ENCODE measurements at places on chromosomes 7 and 10.

GRCh38 chr7:133293384-133294160 is 40.7 kb downstream of the EXOC4 start:
- no peak for DNase-seq

DNA sequence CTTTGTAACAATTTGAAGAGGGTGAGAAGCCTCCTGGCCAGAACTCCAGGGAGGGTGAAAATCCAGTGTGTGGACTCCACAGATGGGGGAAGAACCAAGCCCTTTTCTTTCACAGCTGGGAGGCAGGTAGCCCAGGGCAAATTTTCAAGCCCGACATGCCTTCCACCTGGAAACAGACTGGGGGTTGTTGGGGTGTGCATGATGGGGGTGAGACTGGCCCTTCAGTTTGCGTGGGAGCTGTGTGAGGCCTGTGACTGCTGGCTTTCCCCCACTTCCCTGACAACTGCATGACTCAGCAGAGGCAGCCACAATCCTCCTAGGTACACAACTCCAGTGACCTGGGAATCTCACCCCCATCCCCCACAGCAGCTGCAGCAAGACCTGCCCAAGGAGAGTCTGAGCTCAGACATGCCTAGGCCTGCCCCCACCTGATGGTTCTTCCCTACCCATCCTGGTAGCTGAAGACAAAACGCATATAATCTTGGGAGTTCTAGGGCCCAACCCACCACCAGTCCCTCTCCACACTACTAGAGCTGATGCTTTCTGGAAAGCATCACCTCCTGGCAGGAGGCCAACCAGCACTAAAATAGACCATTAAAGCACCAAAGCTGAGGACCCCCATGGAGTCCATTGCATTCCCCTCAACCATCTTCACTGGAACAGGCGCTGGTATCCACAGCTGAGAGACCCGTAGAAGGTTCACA is 445.4 kb downstream of the TFEC start:
- DNase-seq, result no peak

- DNase-seq, result peak; percentile 42
Measured at GRCh38 chr7:50264908-50265307, 39.6 kb upstream of the IKZF1 start.

- no peak for DNase-seq
Measured at GRCh38 chr7:112056409-112056808, 149.8 kb downstream of the DOCK4 start.

DNA sequence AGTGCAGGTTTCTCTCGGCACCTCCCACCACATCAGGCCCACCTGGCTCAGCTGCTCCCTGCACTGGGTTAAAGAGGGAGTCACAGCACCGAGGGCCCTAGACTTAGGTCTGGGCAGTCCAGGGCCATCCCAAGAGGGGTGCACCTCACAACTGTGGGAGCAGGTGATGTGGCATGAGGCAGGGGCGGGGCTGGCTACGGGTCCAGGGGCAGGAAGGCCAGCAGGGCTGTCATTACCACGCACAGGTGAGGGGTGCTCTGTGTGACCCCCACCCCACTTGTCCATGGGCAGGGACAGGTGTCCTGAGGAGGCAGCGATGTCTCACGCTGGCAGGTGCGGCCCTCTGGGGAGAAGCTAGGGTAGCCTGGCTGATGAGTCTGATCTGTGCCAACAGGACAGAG is 40.5 kb upstream of the DPYSL4 start:
- no peak for DNase-seq

DNA sequence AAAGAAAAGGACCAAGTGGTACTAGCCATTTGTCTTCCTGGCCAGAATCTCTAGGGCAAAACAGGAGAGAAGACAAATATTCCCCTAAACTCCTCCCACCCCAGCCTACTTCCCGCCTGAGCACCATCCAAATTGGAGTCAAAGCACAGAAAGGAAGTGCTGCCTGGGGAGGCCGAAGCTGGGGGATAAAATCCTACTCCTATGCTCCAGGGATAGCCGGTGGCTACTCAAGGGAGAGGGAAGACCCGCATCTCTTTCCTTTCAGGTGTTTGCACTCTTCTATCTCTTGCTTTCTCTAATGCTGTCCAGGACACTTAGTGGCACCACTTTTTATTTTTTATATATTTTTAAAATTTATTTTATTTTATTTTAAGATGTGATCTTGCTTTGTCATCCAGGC is 7.1 kb upstream of the DUSP5 start:
- DNase-seq, result no peak

Measured in T-helper 22 cell (primary cell).